CD4-positive, alpha-beta T cell (primary cell): ENCODE measurements at places on chromosomes 7 and 10.

DNA sequence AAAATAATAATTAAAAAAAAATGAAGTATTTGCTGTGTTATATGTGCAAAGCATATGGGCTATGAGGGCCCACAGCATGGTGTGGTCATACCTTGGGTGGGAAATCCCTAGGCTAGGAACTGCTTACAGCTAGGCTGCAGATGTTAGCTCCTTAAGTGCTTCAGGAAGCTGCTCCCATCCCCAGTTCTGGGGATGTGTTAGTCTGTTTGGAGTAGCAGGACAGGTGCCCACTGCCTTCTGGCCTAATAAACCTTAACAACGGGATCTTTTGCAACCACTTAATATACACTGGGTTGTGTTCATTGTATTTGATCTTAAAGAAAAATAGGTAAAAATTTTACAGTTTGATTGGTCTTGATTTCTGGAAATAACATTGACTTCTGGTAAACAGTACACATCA lies 46.3 kb downstream of the HK1 start:
- DNase-seq: no peak

DNA sequence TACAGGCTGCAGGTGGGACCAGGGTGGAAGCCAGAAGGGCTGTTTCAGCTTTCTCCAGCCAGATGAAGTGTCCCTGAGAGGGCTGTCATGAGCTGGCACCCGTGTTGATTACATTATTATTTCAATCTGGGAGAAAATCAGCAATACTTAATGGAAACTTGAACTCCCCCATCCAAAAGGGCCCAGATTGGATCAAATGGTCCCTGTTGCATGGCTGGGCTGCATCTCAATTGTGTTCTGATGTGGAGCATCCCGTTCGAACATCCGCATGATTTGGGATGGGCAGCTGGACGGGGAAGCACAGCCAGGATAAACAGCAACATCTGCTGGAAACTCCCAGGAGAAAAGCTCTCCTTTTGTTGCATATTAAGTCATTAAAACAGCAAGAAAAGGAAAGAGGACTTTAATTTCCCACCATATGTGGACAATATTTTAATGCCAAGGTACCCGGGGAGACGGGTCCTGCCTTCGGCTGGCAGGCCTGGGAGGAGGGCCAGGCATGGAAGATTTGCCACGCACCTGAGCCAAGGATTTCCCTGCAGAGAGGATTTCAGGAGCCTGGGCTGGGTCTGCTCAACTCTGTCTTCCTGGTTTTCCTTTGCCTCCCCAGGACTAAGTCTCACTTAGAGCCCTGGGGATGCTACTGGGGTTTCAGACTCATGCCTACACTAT lies 52.4 kb downstream of the NPTX2 start:
- no peak for DNase-seq

- DNase-seq: no peak
Observed at GRCh38 chr10:24947304-24948097, 4.9 kb downstream of the PRTFDC1 start.

GRCh38 chr7:143229054-143229790 lies 7.4 kb downstream of the TAS2R40 start:
- no peak for DNase-seq

DNA sequence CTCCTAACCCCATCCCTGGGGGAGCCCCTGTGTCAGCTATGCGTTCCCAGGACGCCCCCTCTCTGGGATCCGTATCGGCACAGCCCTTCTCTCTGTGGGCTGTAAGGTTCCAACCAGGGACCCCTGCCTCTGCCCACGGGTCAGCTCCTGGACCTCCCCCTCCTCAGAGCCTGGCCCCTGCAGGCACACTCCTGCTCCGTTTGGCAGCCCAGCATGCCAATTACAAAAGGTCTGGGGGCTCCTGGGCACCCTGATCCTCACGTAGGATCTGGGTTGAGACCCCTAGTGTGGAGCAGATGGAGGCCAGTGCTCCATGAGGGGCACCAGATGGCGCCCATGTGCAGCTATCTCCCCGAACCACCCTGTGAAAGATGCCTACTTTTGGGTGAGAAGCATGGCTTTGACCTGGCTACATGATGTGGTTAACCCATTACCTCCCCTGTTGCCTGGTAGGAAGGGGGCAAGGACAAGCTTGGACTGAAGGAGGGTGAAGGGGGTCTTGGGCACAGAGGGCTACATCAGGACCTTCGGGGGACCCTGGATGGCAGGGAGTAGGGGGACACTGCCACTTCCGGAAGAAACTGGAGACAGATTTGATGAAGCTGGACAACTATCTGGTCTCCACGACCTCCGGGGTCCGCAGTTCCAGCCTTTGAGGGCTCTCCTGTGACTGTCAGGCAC lies 9.0 kb downstream of the TACR2 start:
- DNase-seq: no peak

GRCh38 chr10:17101910-17102266 lies 27.7 kb downstream of the CUBN start:
- no peak for DNase-seq

GRCh38 chr10:2933519-2933918 lies 133.8 kb upstream of the PFKP start:
- no peak for DNase-seq

DNA sequence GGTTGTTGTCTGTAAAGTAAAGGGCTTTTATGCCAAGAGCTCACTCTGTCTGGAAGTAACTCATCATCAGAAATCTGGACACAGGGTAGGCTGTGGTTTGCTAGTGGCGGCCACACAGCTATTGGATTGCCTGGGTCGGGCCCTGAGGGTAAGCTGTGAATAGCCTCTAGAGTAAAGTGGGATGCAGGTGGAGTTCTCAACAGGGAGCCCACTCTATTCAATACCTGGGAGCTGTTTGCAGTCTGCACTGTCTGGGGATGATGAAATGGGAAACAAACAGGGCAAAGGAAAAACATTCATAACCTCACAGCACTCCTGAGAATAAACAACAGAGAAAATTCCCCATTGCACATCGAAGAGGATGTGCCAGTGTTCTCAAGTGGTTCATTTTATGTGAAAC lies 582.6 kb downstream of the CALN1 start:
- DNase-seq: no peak

GRCh38 chr7:139183251-139183650 lies 47.8 kb upstream of the UBN2 start:
- no peak for DNase-seq

- no peak for DNase-seq
Observed at GRCh38 chr7:83117466-83117865, 45.2 kb downstream of the PCLO start.

DNA sequence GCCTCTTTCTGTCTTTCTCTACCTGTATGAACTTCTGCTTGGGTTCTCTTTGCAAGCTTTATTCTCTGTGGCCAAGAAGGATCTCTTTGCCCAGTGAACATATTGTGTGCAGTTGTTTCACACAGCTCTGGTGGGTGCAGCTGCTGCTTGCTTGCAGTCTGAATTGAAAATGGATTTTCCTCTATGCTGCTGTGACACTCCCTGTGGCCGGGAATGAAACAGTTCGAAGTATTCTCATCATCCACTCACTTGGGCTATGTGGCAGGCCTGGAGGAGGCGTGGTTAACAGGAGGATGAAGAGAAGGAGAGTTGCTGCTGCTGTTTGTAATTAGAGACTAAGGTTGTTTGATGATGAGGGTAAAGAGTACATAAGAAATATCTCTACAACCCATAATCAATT lies 28.4 kb upstream of the ITGA8 start:
- DNase-seq: no peak

- no peak for DNase-seq
Observed at GRCh38 chr7:141706239-141707064, 1.7 kb upstream of the WEE2 start.

GRCh38 chr10:93115661-93116383 lies 42.1 kb downstream of the CYP26A1 start:
- peak; percentile 62 for DNase-seq

DNA sequence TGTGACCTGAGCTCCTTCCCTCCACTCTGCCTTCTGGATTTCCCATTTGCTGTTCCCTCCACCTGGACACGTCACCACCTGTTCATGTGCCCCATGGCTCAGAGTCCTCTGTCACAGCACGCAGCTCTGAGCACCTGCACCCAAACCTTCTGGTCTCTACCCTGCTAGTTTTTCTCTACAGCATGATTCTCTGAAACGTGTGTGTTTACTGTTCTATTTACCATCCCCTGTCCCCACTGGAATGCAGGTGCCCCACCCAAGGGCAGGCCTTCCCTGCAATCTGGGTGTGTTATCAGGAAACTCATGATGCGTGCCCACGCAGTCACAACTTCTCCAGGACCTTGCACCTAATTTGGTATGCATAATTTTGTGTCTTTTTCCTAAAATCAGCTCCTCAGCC lies 284.4 kb upstream of the IGFBP3 start:
- no peak for DNase-seq

GRCh38 chr7:7569615-7570014 lies 2.9 kb downstream of the MIOS start:
- DNase-seq: no peak

DNA sequence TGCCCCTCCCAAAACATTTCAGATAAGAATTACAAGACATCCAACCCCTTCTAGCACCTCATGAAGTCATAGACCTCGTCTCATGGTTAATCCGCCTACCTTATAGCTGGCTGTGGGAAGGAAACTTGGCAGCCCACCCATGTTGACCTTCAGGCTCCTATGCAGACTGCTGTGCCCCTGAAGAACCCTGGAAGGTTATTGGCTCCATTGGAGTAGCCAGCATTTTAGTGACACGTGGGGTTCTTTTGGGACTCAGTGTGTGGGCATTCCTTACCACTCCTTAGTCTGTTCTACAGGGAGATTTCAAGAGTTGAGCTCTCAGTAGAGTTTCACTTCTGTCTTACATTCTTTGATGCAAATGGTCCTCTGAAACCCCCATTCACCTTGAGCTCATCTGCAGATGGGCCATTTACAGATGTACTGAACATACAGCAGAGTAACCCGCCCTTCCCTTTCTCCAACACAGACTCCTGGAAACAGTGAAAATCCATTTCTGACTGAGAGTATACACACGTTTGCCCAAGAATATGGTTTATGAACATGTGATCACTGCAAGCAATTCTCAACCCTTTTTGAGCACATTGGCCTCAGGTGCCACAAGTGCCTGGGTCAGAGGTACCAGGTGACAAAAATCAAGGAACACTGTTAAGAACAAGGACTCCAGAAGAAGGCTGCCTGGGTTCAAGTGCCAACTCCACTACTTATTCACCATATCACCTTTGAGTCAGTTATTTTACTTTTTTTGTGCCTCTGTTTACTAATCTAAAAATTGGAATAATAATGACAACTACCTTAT lies 54.0 kb upstream of the HECW1 start:
- DNase-seq: no peak

- no peak for DNase-seq
Observed at GRCh38 chr10:1424648-1425047, 312.7 kb downstream of the ADARB2 start.

DNA sequence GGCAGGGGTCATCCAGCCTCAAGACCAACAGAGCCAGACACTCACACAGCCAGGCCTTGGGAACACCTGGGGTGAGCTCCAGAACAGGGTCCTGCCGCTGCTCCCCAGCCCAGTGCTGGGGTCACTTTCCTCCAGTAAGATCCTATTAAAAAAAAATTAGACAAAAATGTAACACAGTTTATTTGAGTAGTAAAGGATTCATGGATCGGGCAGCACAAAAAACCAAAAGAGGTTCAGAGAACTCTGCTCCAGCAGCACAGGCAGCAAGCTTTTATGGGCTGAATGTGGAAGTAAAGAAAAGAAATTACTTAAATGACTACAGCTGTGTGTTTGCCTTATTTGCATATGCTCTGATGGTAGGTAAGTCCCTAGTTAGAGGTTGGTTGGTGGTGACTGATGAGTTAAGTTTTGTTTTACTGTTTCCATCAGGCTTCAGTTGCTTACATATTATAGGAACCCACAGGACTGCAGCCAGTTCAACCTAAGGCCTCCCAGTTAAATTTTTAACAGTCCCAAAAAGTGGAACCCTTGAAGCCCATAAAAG lies 80.5 kb upstream of the FGFR2 start:
- no peak for DNase-seq

- no peak for DNase-seq
Observed at GRCh38 chr7:47327346-47327697, 254.6 kb downstream of the TNS3 start.

GRCh38 chr7:1922071-1922869 lies 252.2 kb downstream of the ELFN1 start:
- no peak for DNase-seq

- DNase-seq: no peak
Observed at GRCh38 chr7:94921911-94922310, 14.5 kb downstream of the PPP1R9A start.

- no peak for DNase-seq
Observed at GRCh38 chr10:61318429-61318828, 134.8 kb downstream of the TMEM26 start.

DNA sequence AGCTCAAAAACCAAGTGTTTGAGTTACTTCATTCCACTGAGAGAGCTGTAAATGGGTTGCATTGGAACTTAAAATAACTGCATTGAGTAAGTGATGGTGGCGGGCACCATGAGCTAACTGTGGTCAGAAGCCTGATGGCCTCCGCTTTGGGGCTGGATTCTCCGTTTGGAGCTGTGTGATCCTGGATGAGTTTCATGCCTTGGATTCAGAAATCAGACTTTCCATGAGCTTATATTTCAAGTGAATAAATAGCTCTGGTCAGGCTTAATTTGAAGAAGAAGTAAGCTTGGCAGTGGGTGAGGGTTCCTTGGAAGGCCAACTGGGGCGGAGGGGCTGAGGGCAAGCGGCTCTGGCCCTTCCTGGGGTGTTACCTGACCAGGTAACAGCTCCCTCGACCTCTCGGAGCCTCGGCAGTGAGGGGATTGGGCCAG lies 5.6 kb downstream of the HTRA1 start:
- DNase-seq: no peak

DNA sequence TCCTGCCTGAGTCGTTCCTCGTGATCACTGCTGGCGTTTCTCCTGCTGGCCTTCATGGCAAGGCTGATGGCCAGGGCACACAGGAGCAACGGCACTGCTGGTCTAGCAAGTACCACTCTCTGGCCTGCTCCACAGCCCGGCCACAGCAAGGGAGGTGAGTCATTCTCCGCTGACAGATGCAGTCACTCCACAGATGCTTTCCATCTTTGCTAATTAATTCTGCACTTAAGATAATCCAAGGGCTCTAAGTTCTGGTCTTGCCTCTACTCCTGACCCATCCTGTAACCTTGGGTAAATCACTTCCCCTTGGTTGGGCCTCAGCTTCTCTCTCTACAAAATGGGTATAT lies 244.4 kb downstream of the RPS24 start:
- DNase-seq: no peak

DNA sequence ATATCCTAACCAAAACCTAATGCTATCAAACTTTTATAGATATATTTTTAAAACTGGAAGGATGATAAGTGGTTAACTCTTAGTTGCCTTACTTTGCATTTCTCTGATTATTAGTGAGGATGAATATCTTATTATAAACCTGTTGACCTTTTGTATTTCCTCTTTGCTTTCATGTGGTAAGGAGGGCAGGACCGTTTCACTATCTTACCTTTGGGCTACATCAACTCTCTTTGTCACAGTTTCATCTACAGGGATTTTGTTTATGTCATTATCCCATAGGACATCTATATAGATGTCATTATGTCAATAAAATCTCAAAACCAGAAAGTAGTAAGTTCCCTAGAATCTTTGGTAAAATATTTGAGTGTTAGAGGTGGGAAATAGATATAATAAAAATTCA lies 219.3 kb downstream of the THSD7A start:
- DNase-seq: no peak
